ENCODE measurements at places on chromosomes 13 and 19.
A peak's percentile ranks its signal among the peaks of the same experiment; 100 is the strongest.

DNA sequence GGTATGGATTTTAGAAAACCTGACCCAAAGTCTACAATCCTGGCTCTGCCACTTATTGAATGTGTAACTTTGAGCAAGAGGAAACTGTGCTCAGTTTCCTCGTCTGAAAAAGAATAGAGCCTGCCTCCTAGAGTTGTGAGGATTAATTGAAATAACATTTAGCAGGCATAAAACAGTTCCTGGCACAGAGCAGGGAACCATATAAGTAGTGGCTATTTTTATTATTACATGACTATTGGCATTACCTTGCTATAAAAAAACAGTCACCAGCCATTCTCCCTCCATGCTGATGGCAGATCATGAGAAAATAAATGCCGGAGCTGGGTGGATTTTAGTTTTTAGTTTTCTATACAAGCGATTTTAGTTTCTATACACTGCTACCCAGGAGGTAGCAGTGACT is 5.8 kb downstream of the DOCK9 start:
- DNase-seq: no peak

GRCh38 chr19:10317045-10317856 is 1.4 kb upstream of the FDX2 start:
- DNase-seq: no peak

DNA sequence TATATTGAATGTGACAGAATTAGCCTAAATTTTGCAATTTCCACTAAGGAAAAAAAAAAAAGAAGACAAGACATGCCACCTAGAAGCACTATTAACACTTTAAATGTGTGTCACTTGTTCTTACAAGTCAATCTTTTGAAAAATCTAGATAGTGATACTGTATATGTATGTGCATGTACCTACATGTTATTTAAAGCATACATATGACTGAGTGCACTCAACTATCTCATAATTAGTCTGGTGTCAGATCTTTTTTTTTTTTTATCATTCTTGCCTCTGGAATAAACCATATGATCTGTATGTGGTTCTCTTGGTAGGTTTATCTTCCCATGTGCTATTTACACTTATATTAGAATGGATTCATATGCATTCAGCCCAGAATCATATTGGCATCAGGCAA is 62.3 kb downstream of the FOXO1 start:
- DNase-seq: no peak

DNA sequence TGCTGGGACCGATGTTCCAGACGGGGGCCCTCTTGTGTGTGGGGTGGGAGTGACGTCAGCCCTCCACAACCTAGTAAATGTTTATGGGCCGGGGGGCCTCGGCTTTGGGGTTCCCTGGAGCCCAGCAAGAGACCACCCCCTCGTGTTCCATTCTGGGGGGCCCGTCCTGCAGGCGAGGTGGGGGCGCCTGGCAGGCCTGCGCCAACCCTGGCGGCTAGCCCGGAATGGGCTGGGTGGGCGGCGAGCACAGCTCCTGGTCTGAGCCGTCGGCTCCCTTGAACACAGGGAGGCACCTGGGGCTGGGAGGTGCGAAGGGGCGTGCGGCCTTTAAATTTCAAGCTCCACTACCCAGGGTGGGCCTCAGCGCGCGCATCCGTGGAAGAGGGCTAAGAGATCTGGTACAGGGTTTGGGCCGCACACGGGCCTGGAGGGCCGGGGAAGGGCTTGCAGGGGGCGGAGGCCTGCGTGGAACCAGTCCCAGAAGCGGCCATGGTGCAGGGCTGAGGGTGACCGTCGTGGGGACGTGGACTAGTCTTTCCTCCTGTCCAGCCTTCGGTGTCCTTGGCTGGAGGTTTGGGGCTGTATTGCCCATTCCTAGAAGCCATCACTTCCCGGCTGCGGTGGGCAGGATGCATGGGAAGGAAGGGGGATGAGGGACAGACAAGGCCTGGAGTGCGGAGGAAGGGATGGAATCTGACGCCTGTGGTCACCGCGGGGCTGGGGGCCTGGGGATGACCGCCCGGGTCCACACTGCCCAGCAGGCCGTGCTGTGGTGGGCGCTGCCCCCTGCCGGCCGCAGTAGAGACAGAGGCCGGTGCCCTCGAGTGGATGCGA is 11.4 kb downstream of the NDUFA11 start:
- no peak for DNase-seq

- DNase-seq: no peak
These were observed 1046.8 kb downstream of the SLITRK5 start for GRCh38 chr13:88717946-88718345.

GRCh38 chr13:33212396-33212795 is 73.2 kb downstream of the STARD13 start:
- DNase-seq: no peak

GRCh38 chr13:98741741-98742435 is 10.6 kb downstream of the SLC15A1 start:
- DNase-seq: no peak

- no peak for DNase-seq
These were observed 114.2 kb downstream of the RAP2A start for GRCh38 chr13:97548138-97548537.

GRCh38 chr19:16764793-16765433 is 45.3 kb downstream of the NWD1 start:
- DNase-seq: no peak

DNA sequence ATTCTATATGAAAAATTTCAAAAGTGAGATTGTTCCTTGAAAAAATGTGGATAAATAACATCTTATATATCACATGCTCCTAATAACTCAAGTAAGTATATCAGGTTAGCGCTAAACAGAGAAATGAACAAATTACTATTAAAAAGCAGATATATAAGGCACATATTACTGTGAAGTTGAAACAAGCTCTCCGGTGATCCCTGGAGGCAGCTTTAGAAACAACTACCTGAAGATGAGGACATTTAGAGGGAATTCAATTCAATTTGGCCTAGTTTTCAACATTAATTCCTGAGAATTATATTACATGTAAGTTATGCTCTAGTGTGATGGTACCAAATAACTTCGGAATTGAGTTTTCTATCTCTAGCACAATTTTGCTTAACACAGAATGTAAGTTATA is 1373.6 kb upstream of the SPRY2 start:
- no peak for DNase-seq

DNA sequence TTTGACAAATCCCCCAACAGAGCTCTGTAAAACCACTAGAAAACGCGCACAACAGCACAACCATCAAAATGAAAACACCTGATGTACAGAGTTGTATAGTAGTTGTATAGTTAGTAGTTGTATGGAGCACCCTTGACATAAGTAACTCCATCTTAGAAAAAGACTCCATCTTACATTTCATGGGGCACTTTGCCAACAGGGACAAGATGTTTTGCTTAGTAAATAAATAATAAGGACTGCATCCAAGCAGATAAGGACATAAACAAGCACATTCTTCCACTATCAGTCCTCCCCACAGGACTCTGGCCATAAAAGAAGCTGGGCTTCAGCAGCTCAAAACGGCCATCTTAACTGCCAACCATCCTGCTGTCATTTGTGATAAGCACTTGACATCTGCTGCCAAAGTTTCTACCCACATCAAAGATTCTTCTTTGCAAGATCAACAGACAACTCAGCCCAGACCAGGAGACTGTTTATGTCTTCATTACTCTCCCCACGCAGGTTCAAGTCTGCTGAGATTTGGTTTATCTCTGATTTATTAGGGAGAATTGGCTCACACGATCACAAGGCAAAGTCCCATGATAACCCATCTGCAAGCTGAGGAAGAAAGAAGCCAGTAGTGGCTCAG is 20.7 kb upstream of the ZNF331 start:
- DNase-seq: no peak

DNA sequence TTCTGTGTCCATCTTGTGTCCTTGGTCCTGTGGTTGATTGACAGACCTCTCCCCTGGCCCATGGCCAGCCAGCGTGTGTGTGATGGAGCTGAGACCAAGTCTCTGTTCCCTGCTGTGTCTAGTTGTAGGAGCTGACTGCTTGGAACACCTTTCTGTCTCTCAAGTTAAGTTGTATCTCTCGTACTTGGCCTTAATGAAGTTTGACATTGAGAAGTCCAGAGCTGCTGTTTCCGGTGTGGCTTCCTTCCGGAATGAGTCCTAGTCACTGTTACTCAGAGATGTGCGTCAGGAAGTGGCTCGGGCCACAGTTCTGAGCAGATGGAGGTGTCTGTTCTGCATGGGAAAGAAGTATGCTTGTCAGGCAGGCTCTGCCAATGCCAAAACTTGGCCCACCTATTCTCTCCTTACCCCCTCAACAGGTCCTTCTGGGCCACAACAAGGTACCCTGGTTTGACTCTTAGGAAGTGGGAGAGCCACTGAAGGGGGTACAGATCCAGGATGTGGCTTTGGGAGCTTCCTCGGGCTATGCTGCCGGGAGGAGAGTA is 54.3 kb downstream of the GATAD2A start:
- DNase-seq: no peak

DNA sequence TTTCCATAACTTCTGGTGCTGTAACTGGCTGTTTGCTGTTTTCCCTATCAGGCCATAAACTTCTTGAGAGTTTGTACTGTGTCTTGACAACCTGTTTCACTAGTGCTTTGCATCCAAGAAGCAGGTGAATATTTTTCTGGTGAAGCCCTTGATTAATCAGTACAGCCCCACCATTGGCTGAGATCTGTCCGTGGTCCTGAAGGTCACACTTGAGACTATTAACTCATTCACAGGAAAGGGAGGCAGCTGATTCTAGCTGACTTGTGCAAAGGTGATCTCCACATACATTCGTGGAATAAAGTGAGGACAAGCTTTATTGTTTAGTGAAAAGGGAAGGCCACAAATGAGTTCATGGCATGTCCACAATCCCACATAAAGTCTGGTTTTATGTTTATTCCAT is 61.4 kb upstream of the ZNF835 start:
- no peak for DNase-seq

- DNase-seq: no peak
These were observed 51.5 kb downstream of the ATP7B start for GRCh38 chr13:51959773-51960172.

GRCh38 chr19:17555929-17556813 is 722 bp downstream of the COLGALT1 start:
- DNase-seq: peak; percentile 49

Measured in amygdala (tissue), 56 donors.